ENCODE measurements at places on chromosomes 2 and 18.

DNA sequence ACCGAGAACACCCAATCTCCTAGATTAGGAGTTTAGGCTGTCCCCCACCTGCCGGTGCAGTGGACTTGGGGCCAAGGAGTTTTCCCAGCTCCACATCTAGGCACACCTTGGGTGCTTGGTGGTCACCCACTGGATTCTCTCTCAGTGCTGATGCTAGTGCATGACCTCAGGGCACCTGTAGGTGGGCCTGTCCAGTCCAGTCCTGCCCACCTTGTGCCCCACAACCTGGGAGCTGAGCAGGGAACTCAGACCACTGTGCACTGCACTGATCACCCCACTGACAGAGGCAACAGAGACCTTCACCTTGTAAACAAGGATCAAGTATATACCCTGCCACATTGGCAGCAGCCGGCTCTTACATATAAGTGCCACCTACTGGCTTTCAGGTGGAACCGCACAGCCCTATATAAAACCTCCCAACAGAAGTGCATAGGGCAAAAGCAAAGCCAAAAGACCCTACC, 12.7 kb upstream of the CDH19 start:
- DNase-seq, result no peak

GRCh38 chr2:28178946-28179345, 213.7 kb upstream of the FOSL2 start:
- DNase-seq, result no peak

- DNase-seq, result no peak
These were observed 14.8 kb upstream of the INHBB start for GRCh38 chr2:120330946-120331822.

DNA sequence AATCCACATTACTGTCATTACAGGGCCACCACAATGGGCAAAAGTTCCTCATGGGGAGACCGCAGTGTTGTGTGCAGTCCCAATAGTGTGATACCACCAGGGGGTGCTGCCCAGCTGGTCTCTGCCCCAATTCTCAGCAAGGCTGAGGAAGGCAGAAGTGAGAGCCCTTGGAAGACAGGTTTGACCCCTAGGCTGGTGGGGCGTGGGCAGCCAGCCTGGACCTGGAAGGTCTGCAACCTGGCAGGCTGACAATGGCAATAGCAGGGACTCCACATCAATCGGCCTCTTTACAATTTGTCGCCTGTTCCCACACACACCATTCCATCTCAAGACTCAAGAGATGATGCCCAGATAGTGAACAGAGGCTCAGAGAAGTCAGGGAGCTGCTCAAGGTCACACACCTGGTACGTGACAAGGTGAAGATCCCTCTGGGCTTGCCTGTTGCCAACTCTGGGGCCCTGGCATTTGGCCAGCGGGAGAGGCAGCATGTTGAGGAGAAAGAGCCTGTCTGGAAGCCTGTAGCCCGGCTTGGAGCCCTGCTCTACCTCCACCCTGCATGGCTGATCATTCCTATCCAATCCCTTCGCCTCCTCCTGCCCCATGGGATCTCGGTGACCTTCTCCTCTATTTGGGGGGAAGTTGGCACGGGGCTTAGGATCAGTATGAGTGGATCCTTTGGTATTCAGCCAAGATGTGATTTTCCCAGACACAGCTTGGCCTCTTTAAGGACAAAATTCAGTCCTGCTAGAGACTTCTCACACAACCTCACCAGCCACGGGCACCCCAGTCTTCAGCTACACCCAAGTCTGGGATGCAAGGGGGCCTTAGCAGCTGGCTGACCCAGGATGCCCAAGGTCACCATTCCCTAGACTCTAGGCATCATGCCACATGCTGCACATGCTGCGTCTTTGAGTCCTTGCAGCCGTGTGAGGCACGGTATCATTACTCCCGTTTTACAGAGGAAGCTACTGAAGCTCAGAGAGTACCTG, 2.9 kb upstream of the ATOH8 start:
- peak; percentile 83 for DNase-seq

Data from left ventricle myocardium superior (tissue), 1 donor.